ENCODE measurements at places on chromosomes 1 and 21.

- DNase-seq, result no peak
Observed at GRCh38 chr1:69523032-69523431, 44.7 kb upstream of the LRRC7 start.

DNA sequence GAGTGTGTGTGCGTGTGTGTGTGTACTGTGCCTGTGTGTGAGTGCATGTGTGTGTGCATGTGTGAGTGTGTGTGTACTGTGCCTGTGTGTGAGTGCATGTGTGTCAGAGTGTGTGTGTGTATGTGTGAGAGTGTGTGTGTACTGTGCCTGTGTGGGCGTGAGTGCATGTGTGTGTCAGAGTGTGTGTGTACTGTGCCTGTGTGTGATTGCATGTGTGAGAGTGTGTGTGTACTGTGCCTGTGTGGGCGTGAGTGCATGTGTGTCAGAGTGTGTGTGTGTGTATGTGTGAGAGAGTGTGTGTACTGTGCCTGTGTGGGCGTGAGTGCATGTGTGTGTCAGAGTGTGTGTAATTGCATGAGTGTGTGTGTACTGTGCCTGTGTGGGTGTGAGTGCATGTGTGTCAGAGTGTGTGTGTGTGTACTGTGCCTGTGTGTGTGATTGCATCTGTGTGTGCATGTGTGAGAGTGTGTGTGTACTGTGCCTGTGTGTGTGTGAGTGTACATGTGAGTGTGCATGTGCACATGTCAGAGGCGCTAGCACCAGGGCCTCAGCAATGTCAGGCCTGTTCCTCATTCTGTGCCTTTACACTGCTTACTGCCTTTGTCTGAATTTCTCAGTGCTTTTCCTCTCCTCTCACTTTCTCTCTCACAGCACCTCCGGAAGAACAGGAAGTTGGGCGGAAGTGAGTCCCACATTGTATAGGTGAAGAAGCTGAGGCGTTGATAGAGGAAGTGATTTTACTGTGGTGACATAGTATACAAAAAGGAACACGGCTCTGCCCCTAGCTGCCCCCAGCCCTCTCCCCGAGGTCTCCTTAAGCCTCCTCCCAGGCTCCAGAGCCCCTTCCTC, 4.9 kb downstream of the SLC5A9 start:
- no peak for DNase-seq

GRCh38 chr21:41580758-41581554, 73.0 kb upstream of the TMPRSS2 start:
- no peak for DNase-seq

GRCh38 chr1:229664133-229664689, 38.2 kb downstream of the URB2 start:
- no peak for DNase-seq

GRCh38 chr1:62437273-62437940, 558 bp downstream of the USP1 start:
- DNase-seq, result no peak

DNA sequence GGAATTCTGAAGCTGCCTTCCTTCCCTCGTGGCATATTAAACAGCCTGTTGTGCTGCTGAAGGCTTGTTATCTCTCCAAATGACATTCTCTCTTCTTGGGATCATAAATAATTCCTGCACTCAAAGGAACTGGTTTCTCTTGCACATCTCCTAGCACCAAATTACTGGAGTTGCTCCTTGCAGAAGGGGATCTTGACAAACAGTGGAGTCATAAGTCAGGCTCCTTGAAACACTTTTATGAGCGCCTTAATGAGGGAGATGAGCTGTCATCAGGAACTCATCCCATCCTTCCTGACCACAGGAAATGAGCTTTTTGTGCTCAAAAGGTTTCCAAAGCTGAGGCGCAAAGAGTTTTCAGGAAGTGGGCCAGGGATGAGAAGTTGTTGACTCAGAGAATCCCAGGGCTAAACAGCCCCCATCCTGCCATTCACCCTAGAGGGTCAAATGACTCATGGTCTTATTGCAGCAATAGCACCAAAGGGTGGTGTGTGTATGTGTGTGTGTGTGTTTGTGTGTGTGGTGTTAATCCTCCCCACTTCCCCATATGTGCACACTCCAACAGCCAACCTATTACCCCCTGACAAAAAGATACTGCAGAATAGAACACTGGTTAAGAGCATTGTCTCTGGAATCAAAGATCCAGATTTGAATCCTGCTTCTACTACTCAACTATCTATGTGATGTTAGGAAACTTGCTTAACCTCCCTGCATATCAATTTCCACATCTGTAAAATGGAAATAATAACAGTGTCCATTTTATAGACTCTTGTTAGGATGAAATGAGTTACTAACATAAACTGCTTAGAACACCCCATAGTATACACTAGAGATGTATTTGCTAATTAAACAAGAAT, 2.8 kb upstream of the PHC2 start:
- DNase-seq, result no peak

GRCh38 chr1:150981177-150981804, 801 bp upstream of the ANXA9 start:
- peak; percentile 40 for DNase-seq

- no peak for DNase-seq
Observed at GRCh38 chr21:40334159-40334558, 466.9 kb downstream of the PCP4 start.

DNA sequence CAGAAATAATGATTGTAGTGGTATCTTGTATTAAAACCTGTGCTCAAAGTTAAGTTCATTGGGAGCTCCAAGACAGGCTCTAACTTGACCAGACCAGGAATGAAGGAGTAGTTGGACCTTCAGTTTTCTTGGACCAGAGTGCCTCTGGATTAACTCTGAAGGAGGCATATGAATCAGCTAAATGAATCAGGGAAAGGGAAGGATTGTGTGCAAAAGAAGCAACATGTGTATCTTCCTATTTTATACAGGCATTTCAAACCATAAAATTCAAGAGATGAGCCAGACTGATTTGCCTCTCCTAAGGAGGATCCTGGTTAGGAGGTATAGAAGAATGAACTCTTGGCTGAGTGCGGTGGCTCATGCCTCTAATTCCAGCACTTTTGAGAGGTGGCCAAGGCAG, 71.4 kb downstream of the CC2D1B start:
- DNase-seq, result no peak

- DNase-seq, result no peak
Observed at GRCh38 chr1:14881775-14882672, 271.5 kb upstream of the TMEM51 start.

DNA sequence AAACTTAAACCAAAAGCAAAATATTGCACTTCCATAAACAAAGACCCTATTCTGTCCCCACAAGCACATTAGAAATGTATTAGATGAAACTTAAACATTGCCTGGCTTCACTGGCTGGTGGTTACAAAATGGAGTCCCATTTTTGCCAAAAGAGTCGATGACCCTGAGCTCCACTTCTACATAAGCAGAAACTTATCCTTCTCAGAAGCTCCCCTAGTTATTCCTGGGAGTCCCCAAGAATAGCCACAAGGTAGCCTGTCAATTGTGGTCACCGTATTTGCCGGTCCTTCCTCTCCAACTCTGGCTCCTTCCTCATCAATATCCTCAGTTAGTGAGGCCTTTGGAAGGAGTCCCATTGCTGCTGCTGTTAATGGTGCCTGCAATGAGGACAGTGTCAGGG, 37.3 kb downstream of the CDCP2 start:
- DNase-seq, result no peak

DNA sequence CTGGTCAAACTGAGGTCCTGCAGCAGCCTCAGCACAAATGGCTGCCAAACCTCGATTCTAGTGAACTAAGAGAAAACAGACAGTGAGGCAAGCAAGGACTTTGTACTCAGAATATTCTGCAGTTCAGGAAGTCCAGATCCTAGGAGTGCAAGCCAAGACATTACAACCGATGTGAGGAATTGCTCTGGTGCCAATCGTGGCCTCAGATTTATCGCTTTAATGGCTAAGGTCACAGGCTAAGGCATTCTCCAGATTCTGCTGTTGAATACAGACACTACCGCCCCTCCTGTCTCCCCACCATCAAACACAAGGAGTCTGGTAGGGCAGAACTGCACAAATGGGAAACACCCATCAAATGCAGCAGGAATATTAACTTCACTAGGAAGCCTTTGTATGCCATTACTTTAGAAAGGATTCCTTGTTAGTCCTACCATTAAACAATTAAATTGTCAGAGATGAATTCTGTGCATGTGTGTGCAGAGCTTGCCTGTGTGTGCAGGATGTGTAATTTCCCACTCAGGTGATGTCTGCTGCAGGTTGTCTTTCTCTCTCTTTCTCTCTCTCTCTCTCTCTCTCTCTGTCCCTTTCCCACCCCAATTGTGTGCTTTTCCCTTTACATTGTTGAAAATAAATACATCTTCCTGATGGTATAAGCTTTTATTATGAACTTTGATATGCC, 9.2 kb upstream of the SERTAD4 start:
- DNase-seq, result no peak

DNA sequence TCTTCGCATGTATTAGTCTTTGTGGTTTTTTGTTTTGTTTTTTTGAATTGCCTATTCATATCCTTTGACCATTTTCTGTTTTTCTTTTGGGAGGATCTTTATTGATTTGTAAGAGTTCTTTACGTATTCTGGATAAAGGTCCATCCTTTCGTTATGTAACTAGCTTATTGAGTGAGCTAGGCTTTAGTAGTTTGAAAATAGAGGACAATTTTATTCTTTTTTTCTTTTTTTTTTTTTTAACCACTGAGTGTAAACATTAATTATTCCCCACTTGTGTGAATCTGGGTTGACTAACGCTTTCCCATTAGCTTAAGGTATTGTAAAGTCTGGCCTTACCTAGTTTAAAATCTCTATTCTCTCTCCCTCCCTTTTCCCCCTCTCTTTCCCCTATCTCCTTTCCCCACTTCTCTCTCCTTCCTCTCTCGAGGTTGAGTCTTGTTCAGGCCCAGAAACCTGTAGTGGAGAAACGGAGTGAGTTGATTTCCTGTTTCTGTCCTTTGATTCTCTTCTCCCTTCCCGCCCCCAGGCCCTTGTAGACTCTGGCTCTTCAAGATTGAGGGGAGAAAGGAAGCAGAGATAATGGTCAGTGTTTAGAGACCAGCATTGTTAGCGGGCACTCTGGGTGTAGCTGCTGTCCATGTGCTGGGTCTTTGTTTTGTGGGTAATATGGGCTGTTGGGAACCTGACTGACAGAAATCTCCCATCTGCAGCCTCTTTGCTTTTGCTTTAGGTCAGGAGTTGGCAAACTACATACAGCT, 1.5 kb downstream of the MORC3 start:
- peak; percentile 39 for DNase-seq

DNA sequence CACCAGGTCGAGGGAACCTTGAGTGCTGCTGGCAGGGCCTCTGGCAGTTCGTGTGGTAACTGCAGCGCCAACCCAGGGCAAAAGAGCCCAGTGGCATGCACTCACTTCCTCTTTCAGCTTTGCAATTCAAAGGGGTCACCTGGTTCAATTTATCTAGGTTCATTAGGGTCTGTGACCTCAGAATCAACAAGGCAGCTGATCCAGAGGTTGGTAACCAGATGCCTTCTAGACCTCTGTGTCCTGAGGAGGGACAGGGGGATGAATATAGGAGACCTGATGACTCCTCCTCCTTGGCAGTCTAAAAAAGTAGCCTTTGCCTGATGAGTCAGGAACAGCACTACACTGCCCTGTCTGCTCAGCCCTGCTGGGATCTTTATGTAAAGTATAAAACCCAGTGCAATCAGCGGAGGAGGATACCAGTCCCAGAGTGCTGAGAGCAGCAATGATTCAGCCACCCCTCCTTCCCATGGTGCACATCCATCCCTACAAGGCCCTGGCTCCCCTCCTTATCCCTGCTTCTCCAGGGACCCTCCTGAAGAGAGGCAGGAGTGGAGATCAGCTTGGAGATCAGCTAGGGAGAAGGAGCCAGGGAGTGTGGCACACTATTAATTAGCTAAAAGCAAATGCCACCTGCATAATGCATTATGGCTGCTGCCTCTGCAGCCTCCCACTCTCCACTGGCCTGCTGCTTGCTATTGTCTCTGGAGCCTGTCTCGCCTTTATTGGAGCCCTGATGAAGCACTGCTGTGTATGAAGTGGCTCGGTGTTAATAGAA, 11.2 kb upstream of the FMOD start:
- DNase-seq, result no peak

DNA sequence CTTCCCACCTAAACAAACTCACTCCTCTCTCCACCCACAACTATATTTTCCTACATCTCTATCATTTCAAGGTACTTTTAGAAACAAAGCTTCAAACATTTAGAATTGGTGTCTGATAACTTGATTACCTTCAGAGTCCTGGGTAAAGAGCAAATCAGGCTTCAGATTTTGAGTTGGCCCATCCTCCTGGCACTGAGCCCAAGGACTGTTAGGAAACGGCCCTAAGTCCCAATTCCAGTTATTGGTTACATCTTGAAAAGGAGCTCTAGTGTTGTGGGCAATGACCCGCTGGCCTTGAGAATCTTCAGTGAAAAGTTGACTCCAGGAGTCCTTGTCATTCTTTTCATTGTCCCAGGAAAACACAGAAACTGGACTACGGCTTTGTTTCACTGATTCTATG, 15.1 kb downstream of the MTFR1L start:
- no peak for DNase-seq

GRCh38 chr1:22286491-22286890, 143.6 kb upstream of the WNT4 start:
- no peak for DNase-seq

GRCh38 chr1:34268311-34268954, 91.7 kb downstream of the C1orf94 start:
- no peak for DNase-seq

- DNase-seq, result no peak
Observed at GRCh38 chr1:42040159-42040558, 113.1 kb upstream of the GUCA2B start.

- DNase-seq, result no peak
Observed at GRCh38 chr1:247295274-247295684, 36.4 kb downstream of the ZNF496 start.

- DNase-seq, result no peak
Observed at GRCh38 chr1:96695954-96696353, 25.6 kb upstream of the PTBP2 start.

GRCh38 chr1:111517469-111518225, 14.2 kb upstream of the ADORA3 start:
- no peak for DNase-seq

GRCh38 chr21:44612669-44613229, 870 bp downstream of the KRTAP10-8 start:
- DNase-seq, result no peak

- DNase-seq, result no peak
Observed at GRCh38 chr1:78387201-78387600, 103.6 kb upstream of the PTGFR start.

DNA sequence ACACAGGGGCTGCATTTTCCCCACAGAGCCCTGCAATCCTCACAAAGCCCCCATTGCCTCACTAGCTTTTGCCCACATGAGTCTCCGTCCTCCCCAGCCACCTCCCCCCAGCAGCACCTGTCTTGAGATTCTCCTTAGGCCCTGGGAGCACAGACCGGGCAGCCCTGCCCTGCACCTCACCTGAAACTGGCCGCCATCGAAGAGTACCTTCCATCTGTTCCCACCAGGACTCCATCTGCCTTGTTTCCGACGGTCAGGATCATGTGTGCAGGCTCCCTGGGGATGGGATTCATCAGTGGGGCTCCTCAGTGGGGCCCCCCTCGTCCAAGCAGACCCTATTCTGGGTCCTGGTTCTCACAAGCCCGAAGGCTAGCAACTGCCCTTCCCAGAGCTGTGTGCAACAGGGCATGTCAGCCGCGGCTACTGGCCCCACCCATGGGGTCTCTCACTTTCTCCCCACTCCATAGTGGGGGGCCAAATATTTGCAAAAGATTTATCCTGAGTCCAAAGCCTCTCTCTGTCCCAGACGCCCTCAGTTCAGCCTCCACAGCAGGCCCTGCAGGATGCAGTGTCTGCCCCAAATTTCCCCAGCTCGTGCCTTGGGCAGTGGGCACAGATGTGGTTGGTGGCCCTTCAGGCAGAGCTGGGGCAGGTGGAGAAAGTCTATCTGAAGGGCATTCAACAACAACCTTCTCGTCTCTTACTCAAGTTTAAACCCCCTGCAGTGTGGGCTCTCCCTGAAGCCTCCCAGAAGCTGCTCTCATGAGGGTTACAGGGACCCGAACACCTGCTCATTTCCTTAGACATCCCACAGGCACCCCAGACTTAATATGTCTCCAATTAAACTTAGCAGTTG, 4.8 kb downstream of the PDZK1IP1 start:
- DNase-seq, result no peak
